ENCODE measurements at places on chromosomes 6 and 20.

GRCh38 chr20:37521061-37521771 lies at the start of gene NNAT:
NNAT (plus strand) TSS chr20:37521250; CDS start chr20:37521332, 82 bp downstream.
- DNase-seq: peak; percentile 95

GRCh38 chr6:11514672-11515071 lies 22.9 kb upstream of the TMEM170B start:
- DNase-seq: no peak

GRCh38 chr6:106475284-106475683 lies 114.8 kb downstream of the CRYBG1 start:
- no peak for DNase-seq

DNA sequence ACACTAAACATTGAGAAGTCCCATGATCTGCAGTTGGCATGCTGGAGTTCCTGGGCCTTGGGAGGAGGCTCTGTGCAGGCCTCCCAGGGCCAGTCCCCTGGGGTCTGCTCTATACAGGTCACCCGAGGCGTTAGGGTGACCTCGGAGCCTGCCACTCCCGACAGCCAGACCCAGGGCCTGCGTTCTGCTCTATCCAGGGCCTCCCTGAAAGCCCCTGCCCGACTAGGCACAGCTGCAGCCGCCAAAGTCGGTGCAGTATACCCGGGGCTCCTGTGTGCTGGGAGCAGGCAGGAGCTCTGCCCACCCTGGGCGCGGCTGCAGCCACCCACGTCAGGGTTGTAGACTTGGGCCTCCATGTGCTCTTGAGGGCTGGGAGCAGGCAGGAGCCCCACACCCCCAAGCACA lies 6.3 kb upstream of the OR14J1 start:
- no peak for DNase-seq

- no peak for DNase-seq
Measured at GRCh38 chr20:58889798-58890517, 37.4 kb downstream of the GNAS start.

GRCh38 chr20:54347166-54347833 lies 128.1 kb upstream of the DOK5 start:
- DNase-seq: peak; percentile 85

DNA sequence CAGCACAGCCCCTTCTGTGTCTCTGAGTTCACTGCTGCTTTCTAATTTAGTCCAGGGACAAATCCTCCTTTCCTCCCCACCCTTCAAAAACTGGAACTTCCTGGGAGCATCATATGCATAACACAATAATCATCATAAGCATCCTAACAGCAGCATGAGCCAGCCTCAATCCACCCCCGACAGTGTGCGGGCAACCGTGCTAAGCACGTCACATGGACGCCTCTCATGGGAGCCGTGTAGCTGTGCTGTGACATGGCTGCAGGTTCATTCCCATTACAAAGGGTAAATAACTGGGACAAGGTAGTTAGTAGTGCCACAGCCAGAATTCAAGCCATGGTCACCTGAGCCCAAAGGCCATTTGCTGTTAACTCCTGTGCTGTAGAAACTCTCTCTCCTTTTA lies 24.5 kb upstream of the ULBP3 start:
- DNase-seq: no peak

GRCh38 chr20:3461211-3461771 lies 9.5 kb upstream of the ATRN start:
- peak; percentile 63 for DNase-seq

- DNase-seq: peak; percentile 44
Measured at GRCh38 chr20:6583134-6583738, 184.2 kb upstream of the BMP2 start.

DNA sequence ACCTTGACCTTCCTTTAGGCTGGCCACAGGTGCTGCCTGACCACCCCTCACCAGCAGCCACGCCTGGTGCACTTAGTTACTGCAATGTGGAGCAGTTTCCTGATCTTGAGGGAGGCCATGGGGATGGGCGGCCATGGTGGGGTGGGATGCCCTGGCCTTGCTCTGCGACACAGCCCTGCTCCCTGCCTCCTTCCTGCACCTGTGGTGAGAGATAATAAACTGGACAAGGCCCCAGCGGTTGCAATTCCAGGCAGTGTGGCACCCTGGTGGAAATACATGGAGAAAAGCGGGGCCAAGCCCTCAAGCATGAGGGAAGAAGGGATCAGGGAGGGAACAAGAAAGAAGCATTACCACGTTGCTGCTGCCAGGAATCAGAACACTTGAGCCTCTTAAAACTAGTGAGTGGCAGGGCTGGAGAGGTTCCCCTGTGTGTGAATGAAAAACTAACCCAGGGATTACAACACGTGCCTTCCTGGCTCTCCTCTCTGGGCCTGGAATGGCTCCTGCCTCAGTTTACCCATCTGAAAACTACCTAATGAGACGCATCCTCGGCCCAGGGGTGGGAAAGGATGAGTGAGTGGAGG lies 213.2 kb downstream of the LY86 start:
- DNase-seq: no peak

- no peak for DNase-seq
Measured at GRCh38 chr20:38131588-38132121, 33.4 kb downstream of the TGM2 start.

GRCh38 chr6:140909625-140910024 lies 1223.1 kb upstream of the GJE1 start:
- no peak for DNase-seq

DNA sequence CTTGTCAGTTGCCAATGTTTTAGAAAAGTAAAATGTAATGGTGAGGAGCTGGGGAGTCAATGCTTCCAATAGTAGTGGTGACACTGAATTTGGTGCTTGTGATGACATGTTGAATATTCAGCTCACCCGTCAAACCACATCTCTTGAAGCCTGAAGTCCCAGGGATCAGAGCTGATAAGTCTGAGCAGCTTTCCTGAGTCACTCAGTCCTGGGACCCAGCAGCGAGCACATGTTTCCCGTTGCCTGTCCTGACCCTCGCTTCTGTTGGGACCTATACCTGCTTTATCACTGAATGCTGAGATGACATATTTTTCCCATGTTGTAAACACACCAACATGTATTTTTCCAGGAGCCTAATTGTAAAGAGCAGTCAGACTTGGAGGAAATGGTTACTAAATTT lies 693.6 kb downstream of the QKI start:
- DNase-seq: no peak

DNA sequence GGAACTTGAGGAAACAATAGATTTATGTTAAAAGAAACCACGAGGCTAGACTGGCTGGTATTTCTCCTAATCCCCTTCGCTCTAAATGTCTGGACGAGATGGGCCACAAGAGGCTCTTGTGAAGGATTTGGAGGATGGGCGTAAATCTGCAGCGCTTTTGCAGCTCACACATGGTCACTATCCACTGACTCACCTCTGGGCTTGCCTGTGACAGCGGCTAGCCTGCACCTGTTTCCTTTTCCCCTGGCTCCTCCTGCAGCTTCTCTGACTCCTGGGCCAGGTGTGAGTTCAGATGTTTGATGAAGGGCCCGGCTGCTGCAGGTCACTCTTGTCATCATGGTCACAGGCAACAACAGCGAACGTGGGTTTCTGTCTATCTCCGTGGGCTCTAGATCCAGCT lies 629.4 kb downstream of the CBLN4 start:
- no peak for DNase-seq

DNA sequence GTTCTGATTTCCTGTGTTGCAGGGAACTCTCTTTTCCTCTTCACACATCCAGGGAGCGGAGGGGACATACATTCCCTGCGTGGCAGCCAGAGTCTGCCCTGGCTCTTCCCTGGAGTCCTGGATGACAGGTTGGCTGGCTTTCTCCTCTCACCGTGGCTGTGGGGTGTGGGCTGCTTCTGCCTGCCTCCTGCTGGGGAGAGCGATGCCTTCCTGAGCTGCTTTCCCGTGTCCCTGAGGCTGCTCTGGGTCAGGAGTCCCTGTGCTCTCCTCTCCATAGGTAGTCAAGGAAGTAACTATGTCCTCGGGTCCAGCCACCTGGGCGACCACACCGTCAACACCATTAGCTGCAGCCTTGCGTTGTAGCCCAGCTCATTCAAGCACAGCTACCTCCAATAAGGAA lies 451.7 kb downstream of the QKI start:
- no peak for DNase-seq

DNA sequence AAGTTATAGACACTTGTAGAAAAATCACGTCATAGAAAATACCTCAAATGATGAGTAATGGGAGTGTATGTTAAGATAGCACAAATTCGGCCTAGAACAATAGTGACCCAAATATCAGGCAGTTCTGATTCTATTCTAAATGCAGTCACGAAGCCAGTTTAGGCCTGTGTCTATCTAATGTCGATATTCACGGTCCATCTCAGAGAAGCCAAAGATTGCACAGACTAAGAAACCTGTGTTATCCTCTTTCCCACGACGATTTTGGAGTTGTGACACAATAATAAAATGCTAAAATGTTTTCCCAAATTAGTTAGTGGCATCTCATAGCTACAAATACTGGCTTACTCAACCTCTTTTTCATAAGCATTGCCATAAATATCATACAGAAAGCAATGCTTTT lies 4.0 kb downstream of the HIVEP2 start:
- DNase-seq: no peak

- DNase-seq: no peak
Measured at GRCh38 chr20:22420116-22420598, 164.2 kb downstream of the FOXA2 start.

- DNase-seq: no peak
Measured at GRCh38 chr6:131828080-131828479, 20.3 kb downstream of the ENPP1 start.

DNA sequence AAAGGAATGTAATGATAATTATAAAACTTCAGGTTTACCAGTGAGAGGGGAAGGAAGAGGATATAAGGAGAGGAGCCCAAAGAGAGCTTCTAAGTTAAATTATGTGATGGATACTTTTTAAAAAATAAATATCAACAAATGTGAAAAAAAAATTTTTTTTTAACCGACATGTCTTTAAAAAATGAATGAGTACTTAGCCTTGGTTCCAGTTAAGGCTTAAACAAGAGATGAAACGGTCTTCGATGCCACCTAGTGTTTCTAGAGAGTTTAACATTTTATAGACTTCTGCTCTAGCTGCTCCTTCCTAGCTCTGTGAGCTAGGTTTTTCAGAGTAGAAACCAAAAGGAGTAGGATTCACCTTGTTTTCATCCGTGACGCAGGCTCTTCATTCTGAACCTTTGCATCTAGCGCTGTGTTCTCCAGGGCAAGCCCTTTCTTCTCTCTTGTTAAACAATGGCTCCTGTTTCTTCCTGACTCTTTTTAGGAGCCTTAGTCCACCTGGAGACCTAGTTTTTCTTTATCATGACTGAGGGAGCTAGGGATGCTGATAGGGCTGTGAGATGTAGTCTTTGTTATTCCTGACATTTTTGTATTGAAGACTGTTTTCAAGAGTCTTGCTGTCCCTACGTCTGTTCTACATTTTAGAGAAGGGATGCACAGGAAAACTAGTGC lies 42.4 kb upstream of the GNRH2 start:
- peak; percentile 80 for DNase-seq

DNA sequence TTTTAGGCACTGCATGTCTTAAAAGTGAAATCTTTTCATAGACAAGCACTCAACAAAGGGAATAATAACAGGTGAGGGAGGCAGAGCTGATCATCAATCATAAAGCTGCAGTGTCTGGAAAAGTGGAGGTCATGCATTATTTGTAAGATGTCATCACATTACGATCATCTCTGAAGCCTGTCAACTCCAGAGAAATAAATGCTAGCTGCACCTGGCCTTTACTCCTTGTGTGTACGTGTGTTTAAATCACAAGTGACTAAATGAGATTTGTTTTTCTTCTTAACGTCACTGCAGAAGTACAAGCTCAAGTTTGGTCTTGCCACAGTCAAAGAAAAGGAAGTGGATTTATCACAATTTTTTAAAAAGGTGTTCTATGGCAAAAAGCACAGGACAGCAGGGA lies 275.5 kb upstream of the SGK1 start:
- DNase-seq: no peak

- no peak for DNase-seq
Measured at GRCh38 chr6:91590191-91590590, 1003.3 kb upstream of the MAP3K7 start.

GRCh38 chr20:23019403-23019802 lies 15.7 kb upstream of the SSTR4 start:
- peak; percentile 35 for DNase-seq

DNA sequence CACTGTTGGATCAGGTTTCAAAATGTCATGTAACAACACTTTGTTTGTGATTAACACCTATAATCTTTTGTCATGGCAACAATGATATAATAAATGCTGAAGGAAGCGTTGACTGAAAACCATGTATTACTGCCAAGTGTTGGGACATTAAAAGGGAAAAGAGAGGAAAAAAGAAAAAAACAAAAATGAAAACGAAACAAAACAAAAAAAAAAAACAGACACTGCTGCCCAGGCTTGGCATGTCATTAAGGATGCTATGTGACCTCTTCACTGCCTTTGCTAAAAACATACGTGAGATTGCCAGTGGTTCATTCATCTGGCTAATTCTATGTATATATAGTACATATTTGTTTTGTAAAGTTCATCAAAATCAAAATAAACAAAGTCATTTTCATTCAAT lies 516.7 kb upstream of the RNF217 start:
- no peak for DNase-seq

GRCh38 chr6:50829898-50830444 lies 11.3 kb downstream of the TFAP2B start:
- DNase-seq: peak; percentile 31

- DNase-seq: no peak
Measured at GRCh38 chr20:305745-306144, 8.4 kb downstream of the ZCCHC3 start.

DNA sequence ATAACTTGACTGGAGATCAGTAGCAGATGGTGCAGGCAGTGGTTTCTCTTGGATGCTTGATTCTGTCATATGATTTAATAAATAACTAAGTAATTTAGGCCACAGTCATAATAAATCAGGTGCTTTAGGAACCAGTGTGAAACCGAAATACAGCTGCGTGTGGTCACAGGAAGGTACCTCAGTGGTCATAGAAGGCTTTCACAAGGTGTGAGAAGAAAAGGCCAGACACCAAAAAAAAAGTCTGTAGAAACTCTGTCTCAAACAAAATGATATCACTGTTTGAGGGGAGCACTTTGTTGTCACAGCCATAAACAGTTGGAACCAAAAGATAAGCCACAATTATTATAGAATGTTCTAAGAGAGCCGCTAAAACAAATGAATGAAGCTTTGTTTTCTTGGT lies 56.5 kb downstream of the ARMC2 start:
- DNase-seq: no peak

DNA sequence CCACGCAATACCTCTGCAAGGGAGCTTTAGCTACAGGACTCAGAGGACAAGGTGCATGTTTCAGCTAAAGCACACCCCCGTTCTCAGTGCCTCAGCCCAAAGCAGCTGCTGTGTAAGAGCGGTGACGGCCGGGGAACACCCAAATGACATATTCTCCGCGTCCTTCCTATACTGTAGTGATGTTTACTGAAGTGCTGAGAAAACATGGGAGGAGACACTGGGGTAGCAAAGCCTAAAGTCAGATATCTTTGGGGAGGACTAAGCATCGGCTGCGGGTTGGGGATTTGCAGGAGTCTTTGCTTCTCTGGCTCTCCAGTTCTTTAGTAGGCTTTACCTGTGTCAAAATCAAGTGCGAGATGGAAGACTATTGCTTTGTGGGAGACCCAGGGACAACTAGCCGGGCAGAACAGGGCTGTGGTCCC lies 1.7 kb downstream of the SLC22A23 start:
- DNase-seq: peak; percentile 55

GRCh38 chr20:49676581-49677291 lies 36.9 kb downstream of the B4GALT5 start:
- DNase-seq: no peak

- DNase-seq: no peak
Measured at GRCh38 chr6:35091346-35092083, 49.6 kb downstream of the TCP11 start.

GRCh38 chr6:169146521-169146920 lies 107.1 kb downstream of the THBS2 start:
- DNase-seq: no peak
